ENCODE measurements at places on chromosomes 3 and 15.

DNA sequence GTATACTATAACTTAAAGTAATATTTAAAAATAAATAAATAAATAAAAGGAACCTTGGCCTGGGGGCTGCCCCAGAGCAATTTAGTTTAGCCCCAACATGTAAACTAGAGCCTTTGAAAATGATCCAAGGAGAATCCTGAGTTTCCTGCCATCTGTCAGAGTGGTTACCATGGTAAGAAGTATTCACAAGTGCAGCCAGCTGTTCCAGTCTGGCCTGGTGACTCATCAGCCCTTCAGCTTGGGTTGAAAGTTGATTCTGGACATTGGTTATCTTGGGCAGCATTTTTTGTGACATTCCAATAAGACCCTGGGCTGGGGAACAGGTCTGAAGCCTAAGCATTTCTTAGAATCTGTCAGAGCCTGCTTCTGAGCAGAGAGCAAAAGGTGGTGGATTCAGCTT, 72.7 kb upstream of the LRTM1 start:
- DNase-seq, result no peak

DNA sequence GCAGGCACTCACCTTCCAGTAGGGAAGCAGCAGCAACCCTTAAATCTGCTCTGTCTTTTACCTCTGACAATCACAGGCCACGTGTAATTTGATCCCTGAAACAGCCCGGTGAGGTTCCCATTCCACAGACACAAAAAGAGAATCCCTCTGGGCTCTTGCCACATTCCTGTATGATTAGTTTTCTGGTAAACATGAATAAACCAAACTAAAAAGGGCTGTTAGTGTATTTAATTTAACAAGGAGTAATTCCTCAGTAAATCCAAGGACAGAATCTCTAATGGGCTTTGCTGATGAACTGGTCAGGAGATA, 186.9 kb downstream of the FAM43A start:
- DNase-seq, result no peak

DNA sequence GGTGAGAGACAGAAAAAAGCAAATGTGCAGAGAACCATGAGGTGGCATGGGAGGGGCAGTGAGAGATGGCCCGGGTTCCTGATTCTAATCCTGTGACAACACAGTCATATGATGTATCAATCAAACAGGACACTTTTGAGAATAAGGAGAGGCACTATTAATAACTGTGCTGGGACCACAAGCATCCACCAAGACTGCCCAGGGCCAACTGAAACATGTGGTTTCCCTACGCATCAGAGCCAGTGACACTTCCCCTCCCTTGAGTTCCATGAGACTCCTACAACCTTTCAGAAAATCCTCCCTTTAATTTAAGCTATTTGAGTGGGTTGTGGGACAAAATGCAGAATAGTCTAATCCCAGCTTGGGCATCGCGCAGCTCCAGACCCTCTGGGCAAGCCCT, 17.4 kb downstream of the SH3BP5 start:
- DNase-seq, result peak; percentile 64

GRCh38 chr3:174440741-174441587, 418.2 kb upstream of the NAALADL2 start:
- DNase-seq, result peak; percentile 88

- no peak for DNase-seq
Observed at GRCh38 chr15:76190070-76190564, 121.2 kb downstream of the ETFA start.

DNA sequence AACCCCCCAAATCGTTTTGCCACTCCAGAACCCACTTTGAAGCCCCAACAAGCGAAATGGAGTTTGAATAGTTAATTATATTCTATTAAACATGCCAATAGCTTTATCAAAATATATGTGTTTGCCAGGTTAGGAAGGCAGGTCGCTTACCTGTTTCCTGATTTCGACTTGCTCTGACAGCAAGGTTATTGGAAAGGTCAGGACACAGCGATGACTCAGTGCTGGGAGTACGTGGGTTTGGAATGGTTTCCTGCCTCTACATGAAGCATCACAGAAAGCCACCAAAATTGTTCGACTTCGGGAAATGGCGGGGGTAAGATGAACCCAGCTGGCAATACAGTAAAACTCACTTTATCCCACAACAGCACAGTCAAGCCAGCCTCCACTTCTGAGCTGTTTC, 135.6 kb upstream of the ABI3BP start:
- DNase-seq, result no peak

- no peak for DNase-seq
Observed at GRCh38 chr3:62201438-62202035, 171.8 kb downstream of the FEZF2 start.

DNA sequence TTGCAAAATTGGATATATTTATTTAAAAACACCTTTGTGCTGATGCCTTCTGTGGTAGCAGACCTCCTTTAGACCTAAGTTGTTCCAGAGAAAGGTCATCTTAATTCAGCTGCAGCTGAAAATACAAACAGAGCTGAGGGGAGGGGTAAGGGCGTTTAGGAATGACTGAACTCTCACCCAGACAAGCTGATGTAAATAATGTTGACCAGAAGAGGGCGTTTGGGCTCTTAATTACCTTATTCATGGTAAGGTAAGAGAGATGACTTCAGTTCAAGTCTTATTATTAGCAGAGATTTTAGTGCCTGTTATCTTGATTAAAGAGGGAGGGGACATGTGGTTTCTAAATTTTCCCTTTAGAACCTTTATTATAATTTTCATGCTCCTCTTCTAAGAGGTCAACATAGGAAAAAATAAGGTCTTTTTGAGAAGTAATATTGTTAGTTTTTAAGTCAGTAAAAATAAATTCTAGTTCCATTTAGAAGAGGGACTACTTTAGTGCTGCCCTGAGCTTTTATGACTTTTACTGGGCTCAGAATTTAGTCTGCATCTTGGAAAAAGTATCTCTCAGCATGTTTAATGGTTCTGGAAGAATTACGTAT, 46.3 kb downstream of the GPR171 start:
- no peak for DNase-seq

DNA sequence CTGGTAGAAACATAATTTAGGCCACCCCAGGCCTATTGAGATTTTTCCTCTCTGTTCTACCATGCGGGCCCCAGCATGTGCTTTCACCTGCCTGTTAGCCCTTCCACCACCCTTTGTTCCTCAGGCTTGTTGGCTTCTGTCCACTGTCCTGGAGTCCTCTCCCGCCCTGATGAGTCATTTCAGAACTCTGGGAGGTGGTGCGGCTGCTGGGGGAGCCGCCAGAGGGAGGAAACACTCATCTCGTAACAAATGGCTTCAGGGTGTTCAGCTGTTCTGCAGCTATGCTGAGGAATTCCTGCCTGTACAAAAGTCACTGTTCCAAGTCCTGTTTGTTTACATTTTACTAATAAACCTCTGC, 36.3 kb downstream of the LRTM1 start:
- DNase-seq, result peak; percentile 90

- DNase-seq, result no peak
Observed at GRCh38 chr3:15753056-15753710, 44.6 kb downstream of the ANKRD28 start.

- DNase-seq, result no peak
Observed at GRCh38 chr3:9501226-9501625, 52.4 kb downstream of the LHFPL4 start.

DNA sequence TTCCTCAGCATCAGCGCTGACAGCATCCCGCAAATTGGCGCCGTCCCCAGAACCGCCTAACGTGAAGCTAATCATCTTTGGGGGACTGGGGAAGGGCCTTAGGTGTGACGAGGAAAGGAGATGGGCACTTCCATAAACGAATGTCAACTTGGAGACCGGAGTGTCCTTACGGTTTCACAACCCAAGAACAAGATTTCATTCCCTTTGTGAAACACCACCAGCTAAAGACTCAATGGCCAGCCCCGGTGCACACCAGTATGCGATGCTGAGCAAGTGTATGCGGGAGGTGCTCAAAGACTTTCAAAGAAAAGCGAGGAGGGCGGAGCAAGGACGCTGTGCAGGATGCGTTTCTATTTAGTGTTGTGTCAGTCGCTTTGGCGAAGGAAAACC, 759 bp upstream of the TTBK2 start:
- DNase-seq, result peak; percentile 69

- no peak for DNase-seq
Observed at GRCh38 chr15:42050484-42051255, 29.8 kb upstream of the PLA2G4E start.

DNA sequence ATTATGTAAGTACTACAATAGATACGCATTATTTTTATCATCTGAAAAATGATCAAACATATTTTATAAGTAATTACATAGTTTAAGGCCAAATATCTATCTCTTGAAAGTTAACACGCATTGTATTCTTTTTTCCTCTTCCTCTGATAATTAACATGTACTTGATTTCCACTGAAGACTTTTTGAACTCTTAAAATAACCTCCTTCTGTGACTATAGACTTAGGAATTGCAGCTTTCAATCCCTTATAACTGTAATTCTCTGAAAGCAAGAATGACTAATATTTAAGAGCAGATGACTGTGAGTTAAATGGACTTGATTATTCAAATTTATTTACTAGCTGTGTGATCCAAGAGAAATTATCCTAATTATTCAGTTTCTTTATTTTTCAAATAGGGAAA, 730.6 kb upstream of the NECTIN3 start:
- no peak for DNase-seq

DNA sequence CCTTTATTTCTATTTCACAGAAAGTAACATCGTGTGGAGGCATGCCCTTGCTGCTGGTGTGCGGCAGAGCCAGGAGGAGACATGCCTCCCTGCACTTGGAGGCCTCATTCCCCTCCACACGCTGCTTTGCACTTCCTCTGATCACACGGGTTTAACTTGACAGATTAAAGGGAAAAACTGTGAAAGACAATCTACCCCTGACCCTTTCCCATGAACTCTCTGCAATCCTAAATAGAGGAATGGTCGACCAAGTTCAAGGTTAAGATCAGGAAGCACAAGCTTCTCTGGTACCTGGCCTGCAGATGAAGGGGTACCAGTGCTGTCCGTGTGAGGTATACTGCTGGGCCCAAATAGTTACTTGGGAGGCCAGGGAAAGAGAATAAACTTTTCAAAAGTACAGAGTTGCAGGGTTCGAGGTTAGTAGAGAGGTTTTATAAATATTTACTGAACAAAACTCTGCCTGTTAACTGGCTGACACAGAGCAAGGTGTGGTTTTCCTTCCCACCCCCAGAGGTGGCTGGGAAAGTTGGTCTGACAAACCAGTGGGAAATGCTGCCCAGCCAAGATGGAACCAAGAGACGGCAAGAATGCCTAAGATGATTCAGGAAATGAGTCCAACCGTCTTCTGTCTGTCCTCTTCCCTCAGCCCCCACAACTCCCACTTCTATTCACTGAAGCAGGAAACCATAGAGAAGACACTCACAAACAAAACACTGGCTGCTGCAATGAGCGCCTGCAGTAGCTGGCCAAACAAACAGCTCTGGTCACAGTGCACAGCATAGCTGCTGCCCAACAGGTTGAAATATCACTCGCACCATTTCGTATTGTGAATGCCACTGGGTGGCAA, 79.6 kb downstream of the IGF2BP2 start:
- no peak for DNase-seq

GRCh38 chr15:29451201-29451781, 181.7 kb upstream of the NSMCE3 start:
- DNase-seq, result peak; percentile 65

DNA sequence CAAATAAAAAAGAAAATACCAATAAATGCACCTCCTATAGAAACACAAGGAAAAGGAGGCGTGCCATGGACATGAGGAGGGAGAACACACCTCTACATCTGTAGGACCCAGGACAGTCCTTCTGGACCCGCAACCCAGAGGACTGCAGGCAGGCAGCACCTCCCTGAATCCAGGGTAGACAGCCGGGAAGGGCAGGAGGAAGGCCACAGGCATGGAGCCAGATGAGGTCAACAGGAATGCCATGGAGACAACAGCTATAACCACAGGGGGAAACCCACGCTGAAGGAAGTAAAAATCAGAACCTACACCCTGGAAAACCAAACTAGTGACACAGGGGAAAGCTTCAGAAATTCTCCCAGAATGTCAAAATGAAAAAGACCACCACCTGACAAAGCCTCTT, 248.8 kb upstream of the NSMCE3 start:
- no peak for DNase-seq

DNA sequence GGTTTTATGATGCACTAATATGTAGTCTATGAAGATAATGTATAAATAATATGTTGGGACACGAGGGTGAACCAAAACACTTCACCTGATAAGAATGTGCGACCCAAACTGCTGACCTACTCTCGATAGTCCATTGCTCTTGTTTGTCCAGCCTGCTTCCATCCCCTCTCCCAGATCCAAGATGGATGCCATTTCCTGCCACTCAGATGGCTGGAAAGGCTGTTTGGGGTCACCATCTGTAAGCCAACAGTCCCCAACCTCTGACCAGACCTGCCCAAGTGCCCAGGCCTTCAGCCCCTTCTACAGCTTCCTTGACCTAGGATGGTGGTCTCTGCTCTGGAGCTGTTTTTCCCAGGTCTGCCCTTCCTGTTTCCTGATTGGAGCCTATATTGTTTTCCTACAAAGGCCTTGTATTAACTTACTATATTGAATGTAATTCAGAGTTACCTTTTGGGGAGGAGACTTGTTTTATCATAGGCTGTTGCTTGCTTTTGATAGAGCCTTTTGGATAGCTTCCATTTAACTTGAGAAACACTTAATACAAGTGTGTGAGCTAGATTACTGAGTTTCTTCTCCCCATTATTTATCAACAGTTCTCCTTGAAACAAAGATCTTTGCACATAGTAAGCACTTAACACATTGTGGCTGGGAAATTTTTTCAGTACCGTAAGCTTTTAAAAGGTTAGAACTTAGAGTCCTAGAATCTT, 5.0 kb upstream of the PAQR9 start:
- no peak for DNase-seq

- DNase-seq, result no peak
Observed at GRCh38 chr3:126989316-126990023, 6.6 kb downstream of the PLXNA1 start.

- DNase-seq, result no peak
Observed at GRCh38 chr3:186466391-186466974, 77.7 kb downstream of the CRYGS start.

DNA sequence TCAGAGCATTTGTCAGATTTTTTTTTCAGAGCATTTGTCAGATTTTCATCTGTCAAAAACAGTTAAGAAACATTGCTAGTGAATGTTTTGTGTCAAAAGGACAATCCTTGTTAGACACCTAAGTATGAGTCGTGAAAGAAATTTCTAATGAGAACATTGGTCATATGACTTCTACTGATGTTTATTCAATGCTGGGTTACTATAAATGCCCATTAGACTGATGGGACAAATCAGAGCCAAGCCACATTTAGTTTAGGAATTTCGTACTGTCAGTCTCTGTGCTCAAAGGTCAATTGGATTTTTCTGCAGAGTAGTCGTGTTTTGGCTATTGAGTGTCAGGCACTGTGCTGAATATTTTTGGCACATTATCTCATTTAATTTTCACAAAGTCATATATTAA, 31.6 kb downstream of the TSC22D2 start:
- no peak for DNase-seq

DNA sequence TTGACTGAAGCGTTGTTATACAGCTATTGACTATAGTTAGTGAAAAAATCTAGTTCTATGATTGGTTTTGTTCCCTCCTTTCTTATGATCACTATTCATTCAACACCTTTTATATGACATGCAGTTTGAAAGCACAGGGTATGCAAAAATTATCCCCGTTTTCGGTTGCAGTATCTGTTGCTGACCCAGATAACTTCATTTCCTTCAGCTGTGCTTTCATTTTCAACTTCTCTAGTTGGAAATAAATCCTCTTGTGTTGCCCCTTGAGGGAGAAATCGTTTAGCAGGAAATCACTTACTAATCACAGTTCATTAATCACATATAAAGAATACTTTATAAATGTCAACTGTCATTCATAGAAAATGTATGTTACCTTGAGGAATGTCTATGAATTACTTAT, 55.1 kb downstream of the MBNL1 start:
- no peak for DNase-seq

Measured in suprapubic skin (tissue), 4 donors.